ENCODE measurements at places on chromosomes 12 and 14. TPM values are rescaled to one million over a fixed set of nuclear protein-coding genes. Genes with fewer than 3 reads are reported as not detected.

DAD1 gene
- 262 TPM for total RNA-seq

PPP1R3E gene
- 5.0 TPM for total RNA-seq

CSRP2 gene
- total RNA-seq: 19.0 TPM

LYZ gene
- total RNA-seq: not detected

DIO2 gene
- 18.7 TPM for total RNA-seq

HHIPL1 gene
- 24.1 TPM for total RNA-seq

FOXN4 gene
- not detected for total RNA-seq

SCNN1A gene
- not detected for total RNA-seq

GZMB gene
- total RNA-seq: not detected

COX8C gene
- not detected for total RNA-seq

TMPRSS12 gene
- total RNA-seq: not detected

OTX2 gene
- not detected for total RNA-seq

POTEG gene
- total RNA-seq: not detected

ANKRD33 gene
- total RNA-seq: 0.03 TPM

IL31 gene
- total RNA-seq: not detected

MYO1A gene
- 0.53 TPM for total RNA-seq

FOXA1 gene
- total RNA-seq: not detected

WASHC3 gene
- 90.7 TPM for total RNA-seq

PRPH gene
- 0.33 TPM for total RNA-seq

OTOGL gene
- total RNA-seq: 0.07 TPM

NR4A1 gene
- total RNA-seq: 5.9 TPM

ACSS3 gene
- 18.0 TPM for total RNA-seq

CLEC2B gene
- total RNA-seq: 4.8 TPM

CINP gene
- 36.6 TPM for total RNA-seq

MMP17 gene
- 7.8 TPM for total RNA-seq

FAM216A gene
- 11.9 TPM for total RNA-seq

FOXG1 gene
- total RNA-seq: 1.6 TPM

NGB gene
- not detected for total RNA-seq

LETMD1 gene
- 60.3 TPM for total RNA-seq

C14orf180 gene
- not detected for total RNA-seq

KRT78 gene
- total RNA-seq: not detected

GAS2L3 gene
- 11.5 TPM for total RNA-seq

DCN gene
- 72.0 TPM for total RNA-seq

ADAM21 gene
- 0.86 TPM for total RNA-seq

VDR gene
- 13.6 TPM for total RNA-seq

TMEM253 gene
- not detected for total RNA-seq

PPTC7 gene
- 9.1 TPM for total RNA-seq

TTC9 gene
- 1.8 TPM for total RNA-seq

PAPLN gene
- total RNA-seq: 3.2 TPM

KLRC2 gene
- not detected for total RNA-seq

RAD51AP1 gene
- total RNA-seq: 5.2 TPM

PRICKLE1 gene
- 2.6 TPM for total RNA-seq

TMEM63C gene
- 0.17 TPM for total RNA-seq

C14orf132 gene
- total RNA-seq: 20.6 TPM

SYT1 gene
- total RNA-seq: 25.2 TPM

SPIC gene
- total RNA-seq: not detected

HRK gene
- total RNA-seq: 0.07 TPM

EMP1 gene
- 65.7 TPM for total RNA-seq

PZP gene
- not detected for total RNA-seq

All from smooth muscle cell of the pulmonary artery (primary cell).